Upper lobe of right lung (tissue), 1 donor: ENCODE measurements at places on chromosomes 7 and 10. TPM values are rescaled to one million over a fixed set of nuclear protein-coding genes. Genes with fewer than 3 reads are reported as not detected.

DNA sequence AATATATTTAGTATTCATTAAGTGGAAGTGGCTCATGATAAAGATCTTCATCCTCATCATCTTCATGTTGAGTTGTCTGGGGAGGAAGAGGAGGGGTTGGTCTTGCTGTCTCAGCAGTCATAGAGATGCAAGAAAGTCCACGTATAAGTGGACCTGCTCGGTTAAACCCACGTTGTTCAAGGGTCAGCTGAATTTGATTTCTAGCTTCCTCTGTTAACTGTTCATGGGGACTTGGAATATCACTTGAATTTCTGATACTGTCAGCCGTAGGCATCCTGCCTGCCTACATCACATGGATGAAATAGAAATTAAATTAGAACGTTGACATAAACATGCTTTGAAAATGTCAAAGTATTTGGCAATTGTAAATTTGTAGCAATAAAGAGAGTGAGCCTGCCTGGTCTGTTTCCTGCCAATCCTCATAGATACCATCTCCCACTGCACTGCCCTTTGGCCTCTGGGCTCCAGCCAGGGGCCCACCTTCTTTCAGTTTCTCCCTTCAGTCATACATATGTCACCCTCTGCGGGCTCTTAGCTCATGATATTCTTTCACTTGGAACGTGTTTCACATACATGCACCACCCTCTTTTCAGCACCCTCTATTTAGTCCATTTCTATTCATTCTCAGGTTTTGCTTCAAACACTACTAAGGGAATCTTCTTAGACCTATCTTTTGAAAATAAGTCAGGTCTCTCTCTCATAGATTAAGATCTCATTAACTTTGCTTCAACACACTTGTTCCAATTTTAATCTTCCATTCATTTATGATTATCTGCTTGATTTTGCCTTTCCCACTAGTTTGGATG is 376.3 kb downstream of the IPMK start:
- no peak for DNase-seq
- H3K36me3 ChIP-seq, result no peaks in the 10 kb centered on the region

PRF1 gene
- total RNA-seq, result 32.3 TPM

- no peak for DNase-seq
- H3K4me3 ChIP-seq, result no peak overlapping the region
- H3K36me3 ChIP-seq, result no peaks in the 10 kb centered on the region
- no peaks in the 10 kb centered on the region for H3K27me3 ChIP-seq
- H3K27ac ChIP-seq, result no peak overlapping the region
These were observed 315.2 kb upstream of the GLI3 start for GRCh38 chr7:42552227-42552626.

DNA sequence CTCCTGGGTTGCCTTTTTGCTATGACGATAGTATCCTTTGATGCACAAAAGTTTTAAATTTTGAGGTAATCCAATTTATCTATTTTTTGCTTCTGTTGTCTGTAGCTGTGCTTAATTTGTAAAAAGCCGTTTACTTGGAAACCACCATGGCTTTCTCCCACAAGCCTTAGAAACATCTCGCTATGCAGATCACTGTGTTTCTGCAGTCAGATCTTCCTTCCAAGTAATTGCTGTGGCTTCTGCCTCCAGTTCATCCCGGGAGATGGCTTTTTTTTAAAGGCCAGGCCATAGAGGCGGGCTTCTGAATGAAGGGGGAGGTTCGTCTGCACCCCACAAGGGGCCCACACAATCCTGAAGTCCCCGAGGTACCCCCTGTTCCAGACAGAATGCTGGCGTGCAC is 48.3 kb upstream of the OCM2 start:
- no peak overlapping the region for H3K4me3 ChIP-seq
- no peaks in the 10 kb centered on the region for H3K4me1 ChIP-seq

LIPK gene
- not detected for total RNA-seq

DNA sequence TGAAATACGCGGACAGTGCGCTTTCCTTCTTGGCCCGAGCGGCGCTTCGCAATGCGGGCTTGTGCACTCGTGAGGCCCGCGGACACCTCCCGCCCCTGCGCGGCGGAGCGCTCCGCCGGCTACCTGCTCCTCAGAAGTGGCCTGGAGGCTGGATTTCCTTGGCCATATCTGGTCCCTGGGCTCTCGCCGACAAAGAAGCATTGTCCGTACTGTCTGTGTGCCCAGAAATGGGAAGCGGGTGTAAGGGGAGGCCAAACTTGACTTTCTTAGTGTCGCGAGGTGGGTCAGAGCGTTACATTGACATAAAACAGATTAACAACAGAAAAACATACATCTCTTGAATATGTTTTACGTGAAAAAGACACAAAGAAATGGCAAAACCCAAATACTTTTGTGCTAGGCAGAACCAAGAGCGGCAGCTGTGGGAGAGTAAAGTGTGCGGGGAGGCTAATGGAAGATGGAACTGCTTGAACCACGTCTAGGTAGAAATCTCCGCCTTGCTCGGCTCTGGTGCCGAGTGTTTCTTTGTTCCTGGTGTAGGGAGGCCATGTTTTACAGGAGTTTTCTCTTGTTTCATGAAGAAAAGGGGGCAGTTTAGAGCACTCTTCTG is 1.4 kb downstream of the LANCL2 start:
- H3K4me3 ChIP-seq, result peak overlapping the region; percentile 94
- H3K36me3 ChIP-seq, result no peaks in the 10 kb centered on the region
- H3K27me3 ChIP-seq, result no peaks in the 10 kb centered on the region
- peak overlapping the region; percentile 100 for H3K27ac ChIP-seq

DNA sequence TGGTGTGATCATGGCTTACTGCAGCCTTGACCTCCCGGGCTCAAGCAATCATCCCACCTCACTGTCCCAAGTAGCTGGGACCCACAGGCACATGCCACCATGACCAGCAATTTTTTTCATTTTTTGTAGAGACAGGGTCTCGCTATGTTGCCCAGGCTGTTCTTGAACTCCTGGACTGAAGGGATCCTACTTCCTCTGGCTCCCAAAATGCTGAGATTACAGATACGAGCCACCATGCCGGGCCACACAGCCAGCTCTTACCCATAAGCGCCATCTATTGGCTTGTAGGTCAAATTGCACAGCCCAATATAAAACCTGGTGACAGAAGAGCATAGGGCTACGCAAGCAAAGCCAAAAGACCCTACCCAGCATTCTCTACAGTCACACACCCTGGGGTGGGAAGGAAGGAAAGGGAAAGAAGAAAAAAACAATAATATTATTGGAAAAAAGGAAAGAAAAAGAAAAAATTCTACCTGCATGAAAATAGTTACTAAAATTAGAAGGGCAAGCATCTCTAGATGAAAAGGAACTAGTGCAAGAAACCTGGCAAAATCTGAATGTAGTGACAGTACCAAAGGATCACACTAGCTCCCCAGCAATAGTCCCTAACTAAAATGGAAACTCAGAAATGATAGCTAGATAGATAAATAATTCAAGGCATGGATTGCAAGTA is 29.4 kb upstream of the AMPH start:
- no peaks in the 10 kb centered on the region for H3K36me3 ChIP-seq
- no peak for DNase-seq
- no peak overlapping the region for H3K27ac ChIP-seq
- H3K4me1 ChIP-seq, result no peaks in the 10 kb centered on the region
- H3K27me3 ChIP-seq, result no peaks in the 10 kb centered on the region
- H3K4me3 ChIP-seq, result no peak overlapping the region

DNA sequence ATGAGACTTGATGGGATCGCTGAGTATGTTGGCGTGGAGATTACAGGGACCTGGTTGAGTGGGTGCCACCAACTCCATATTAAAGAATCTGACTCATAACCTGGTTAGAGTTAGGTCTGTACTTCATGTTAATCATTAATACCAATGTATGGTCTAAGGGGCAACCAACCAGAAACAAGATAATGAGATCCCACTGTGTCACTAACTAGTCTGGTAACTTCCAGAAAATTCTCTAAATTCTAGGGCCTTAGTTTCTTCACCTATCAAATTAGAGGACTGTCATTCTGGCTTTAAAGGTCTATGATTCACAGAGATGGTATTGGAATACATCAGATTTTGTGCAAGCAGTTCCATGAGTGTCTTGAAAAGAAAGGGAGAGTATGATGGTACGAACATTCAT is 102.2 kb downstream of the SNX10 start:
- no peak overlapping the region for H3K27ac ChIP-seq
- no peaks in the 10 kb centered on the region for H3K4me1 ChIP-seq
- no peak overlapping the region for H3K4me3 ChIP-seq
- H3K27me3 ChIP-seq, result no peaks in the 10 kb centered on the region
- no peaks in the 10 kb centered on the region for H3K36me3 ChIP-seq
- no peak for DNase-seq

DNA sequence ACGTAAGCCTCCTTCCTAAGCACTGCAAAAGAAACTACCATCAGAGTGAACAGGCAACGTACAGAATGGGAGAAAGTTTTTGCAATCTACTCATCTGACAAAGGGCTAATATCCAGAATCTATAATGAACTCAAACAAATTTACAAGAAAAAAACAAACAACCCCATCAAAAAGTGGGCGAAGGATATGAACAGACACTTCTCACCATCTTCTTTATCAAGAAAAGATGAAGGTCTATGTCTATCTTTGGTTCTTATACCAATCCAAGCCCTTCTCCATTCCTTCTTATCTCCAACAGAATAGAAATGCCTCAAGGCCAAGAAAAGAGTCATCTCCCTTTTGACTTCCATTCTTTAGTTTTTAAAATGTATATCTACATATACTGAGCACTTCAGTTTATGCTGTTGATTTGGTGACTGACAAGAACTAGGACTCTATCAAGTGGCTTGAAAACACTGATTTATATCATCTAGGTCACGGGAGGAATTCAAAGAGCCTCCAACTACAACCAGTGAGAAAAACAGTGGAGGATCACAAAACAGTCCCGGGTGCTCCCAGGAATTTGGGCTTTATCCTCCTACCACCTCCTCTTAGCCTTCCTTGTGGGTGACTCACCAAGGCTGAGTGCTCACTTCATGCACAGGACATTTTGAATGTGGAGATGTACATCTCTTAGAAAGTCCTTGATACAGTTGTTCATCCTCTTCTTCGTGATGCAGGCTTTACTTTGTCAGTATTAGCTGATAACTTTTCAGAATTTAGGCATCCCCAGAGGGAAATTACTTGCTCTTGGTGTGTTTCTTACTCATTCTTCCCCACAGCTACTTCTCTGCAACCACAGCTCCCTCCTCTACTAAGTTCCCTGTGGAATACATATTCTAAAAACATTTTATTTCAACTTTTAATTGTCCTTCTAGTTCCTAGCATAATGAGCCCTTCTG is 15.4 kb downstream of the TAS2R41 start:
- peaks cover 13% of the 10 kb centered on the region for H3K4me1 ChIP-seq
- DNase-seq, result no peak
- no peak overlapping the region for H3K4me3 ChIP-seq

ADAM22 gene
- total RNA-seq, result 4.3 TPM

GRCh38 chr7:73851410-73852338 is 9.3 kb upstream of the TMEM270 start:
- H3K4me1 ChIP-seq, result peaks cover 7% of the 10 kb centered on the region
- no peaks in the 10 kb centered on the region for H3K36me3 ChIP-seq
- no peak overlapping the region for H3K4me3 ChIP-seq
- no peaks in the 10 kb centered on the region for H3K27me3 ChIP-seq
